ENCODE measurements at places on chromosomes 1 and 21.

- no peak for DNase-seq
These were observed 136.1 kb upstream of the HOOK1 start for GRCh38 chr1:59678493-59679228.

GRCh38 chr1:55965981-55966461, 613.3 kb downstream of the PLPP3 start:
- no peak for DNase-seq

GRCh38 chr1:194042736-194043135, 856.3 kb upstream of the B3GALT2 start:
- no peak for DNase-seq

- DNase-seq = no peak
These were observed 108.9 kb downstream of the TRABD2B start for GRCh38 chr1:47888294-47888629.

- DNase-seq = no peak
These were observed 234.3 kb downstream of the KCNH1 start for GRCh38 chr1:210899676-210900075.

Data from T-helper 9 cell (primary cell).